G401 (cell line): ENCODE measurements at places on chromosomes 12 and 14.
A peak's percentile ranks its signal among the peaks of the same experiment; 100 is the strongest.

GRCh38 chr14:21534576-21534975 lies 8.4 kb upstream of the SALL2 start:
- DNase-seq: no peak

DNA sequence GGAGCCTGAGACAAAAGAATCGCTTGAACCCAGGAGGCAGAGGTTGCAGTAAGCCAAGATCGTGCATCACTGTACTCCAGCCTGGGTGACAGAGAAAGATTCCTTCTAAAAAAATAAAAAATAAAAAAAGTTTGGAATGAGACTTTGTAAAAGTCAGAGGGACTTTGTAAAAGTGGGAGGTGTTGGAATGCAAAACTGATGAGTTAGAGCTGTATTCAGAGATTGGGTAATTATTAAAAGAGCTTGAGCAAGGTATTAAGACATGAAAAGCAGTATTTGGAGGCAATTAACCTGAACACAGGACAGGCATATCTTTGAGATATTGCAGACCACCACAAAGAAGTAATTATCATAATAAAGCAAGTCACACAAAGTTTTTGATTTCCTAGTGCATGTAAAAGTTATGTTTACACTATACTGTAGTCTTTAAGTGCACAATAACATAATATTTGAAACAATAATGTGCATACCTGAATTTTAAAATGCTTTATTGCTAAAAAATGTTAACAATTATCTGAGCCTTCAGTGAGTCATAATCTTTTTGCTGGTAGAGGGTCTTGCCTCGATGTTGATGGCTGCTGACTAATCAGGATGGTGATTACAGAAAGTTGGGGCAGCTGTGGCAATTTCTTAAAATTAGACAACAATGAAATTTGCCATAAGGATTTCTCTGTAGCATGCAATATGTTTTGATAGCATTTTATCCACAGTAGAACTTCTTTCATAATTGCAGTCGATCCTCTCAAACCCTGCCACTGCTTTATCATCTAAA lies 33.1 kb downstream of the PHLDA1 start:
- DNase-seq: no peak

DNA sequence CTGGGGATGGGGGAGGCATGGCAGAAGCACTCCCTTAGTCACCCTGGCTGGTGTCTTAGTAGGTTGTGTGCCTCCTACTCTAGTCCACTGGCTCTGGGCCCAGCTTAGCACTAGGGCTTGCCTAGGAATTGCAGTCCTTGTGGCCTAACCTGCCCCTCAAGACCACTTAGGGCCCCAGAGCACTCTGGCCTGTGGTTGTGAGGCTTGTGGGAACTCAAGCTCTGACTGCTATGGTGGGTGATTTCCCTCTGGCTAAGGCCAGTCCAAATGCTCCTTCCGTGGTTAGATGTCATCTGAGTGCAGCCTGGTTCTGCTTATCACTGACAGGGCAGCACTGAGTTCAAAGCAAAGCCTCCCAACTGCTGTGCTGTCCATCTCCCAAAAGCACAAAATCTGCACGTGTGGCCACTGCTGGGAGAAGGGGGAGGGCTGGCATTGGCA lies 20.2 kb downstream of the FGD4 start:
- DNase-seq: no peak

DNA sequence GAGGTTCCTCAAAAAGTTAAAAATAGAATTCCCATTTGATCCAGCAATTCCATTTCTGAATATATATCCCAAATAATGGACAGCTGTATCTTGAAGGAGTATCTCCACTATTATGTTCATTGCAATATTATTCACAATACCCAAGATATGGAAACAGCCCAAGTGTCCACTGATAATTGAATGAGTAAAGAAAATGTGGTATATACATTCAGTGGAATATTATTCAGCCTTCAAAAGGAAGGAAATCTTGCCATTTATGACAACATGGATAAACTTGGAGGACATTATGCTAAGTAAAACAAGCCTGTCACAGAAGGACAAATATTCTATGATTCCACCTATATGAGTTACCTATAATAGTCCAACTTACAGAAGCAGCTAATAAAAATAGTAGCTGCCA lies 979.0 kb downstream of the SLC6A15 start:
- no peak for DNase-seq

DNA sequence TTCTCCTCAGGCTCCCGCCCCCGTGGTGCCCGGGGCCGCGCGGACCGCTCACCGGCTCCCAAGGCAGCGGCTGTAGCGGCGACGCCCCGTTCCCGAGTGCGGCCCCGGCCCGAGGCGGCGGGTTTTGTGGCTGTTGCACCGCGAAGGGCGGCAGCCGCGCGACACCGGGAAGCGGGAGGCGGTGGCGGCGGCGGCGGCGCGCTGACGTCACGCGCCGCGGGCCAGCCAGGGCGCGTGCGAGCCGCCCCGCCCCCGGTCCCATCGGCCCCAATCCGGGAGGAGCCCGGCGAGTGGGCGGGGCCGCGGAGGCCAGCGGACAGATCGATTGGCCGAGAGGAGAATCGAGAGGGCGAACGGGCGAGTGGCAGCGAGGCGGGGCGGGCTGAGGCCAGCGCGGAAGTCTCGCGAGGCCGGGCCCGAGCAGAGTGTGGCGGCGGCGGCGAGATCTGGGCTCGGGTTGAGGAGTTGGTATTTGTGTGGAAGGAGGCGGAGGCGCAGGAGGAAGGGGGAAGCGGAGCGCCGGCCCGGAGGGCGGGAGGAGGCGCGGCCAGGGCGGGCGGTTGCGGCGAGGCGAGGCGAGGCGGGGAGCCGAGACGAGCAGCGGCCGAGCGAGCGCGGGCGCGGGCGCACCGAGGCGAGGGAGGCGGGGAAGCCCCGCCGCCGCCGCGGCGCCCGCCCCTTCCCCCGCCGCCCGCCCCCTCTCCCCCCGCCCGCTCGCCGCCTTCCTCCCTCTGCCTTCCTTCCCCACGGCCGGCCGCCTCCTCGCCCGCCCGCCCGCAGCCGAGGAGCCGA lies at the start of gene YY1:
TSS of gene YY1 (plus strand) at position 726 of the 792 bp plus-strand sequence. CDS start 101 bp downstream, outside the sequence.
- peak; percentile 97 for DNase-seq

GRCh38 chr14:101865288-101865687 lies 99.1 kb upstream of the DYNC1H1 start:
- DNase-seq: no peak

DNA sequence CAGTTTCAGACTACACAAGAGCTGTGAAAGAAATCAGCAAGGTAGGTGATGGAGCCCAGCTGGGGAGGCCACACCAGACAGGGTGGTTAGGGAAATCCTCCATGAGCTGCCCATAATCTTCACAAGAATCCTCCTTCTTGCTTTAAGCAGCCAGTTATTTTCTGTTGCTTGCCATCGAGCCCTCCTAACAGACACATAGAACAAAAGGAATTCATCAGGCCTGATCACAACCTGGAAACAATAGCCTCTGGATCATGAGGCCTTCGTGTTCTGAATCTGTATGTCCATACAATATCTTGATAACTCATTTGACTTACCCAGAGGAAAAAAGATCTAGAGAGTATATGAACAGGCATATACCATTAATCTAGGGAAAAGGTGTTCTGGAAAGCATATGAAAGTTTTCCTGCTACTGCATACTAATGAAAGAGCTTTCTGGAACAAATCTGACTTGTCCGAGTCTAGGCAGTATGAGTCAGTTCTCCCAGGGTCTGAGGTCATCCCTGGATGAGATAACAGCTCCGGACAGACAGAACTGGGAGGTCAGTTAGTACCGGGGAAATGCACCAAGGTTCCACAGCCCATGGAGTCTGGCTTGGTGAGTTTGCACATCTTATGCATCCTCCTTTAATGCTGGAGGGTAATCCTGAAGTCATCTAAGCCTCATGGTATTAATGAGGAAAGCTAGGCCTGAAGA lies 52.8 kb upstream of the ELK3 start:
- DNase-seq: no peak

DNA sequence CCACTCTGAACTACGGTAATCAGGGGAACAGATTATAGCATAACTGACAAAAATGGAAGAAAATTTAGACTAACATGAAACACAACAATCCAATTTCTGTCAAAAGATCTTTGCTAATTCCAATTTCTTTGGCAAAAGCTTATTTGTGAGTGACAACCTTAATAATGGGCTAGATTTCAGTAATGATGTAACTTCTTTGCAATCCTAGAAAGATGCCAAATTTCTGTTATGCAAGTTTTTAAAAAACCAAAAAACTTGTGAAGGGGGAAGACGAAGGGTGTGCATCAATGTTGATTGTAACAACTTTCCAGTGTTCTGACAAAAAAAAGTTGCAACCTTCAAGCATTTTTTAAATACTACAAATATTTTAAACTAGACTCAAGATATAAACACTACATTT lies 59.9 kb downstream of the DICER1 start:
- DNase-seq: no peak

DNA sequence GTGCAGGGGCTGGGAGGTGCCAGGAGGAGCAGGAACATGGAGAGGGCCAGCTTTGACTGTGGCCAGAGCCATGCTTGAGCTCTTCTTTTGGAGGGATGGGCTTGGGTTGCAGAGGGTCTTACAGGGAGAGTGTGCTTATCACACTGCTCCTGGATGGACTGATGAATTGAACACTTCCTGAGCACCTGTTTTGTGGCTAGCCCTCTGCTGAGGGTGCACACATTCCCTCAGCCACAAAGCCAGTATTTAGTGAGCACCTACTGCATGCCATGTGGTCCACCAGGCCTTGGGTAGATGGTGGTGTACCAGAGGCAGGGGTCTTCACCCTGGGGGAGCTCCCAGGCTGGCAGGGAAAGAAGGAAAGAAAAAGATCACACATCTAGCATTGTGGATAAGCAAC lies 118.9 kb downstream of the SLC25A47 start:
- DNase-seq: no peak

- peak; percentile 6 for DNase-seq
Measured at GRCh38 chr12:103334466-103334865, 161.3 kb downstream of the C12orf42 start.

DNA sequence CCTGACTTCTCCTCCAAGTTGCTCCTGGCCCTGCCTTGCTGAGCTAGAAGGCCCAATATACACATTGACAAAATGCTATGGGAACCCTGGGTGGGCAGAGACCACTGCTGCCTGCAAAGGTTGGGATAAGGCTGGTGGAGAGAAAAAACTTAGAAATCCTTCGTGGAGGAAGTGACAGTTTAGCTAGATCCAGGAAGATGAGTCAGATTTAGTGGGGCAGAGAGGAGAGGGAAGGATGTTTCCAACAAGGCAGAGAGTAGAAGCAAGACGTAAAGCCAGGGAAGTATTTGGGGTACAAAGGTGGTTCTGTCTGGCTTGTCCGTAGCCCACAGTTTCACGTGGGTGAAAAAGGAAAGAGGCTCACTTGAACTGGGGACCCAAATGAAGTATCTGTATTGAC lies 69.0 kb upstream of the CLMN start:
- no peak for DNase-seq

- no peak for DNase-seq
Measured at GRCh38 chr12:55818140-55818728, 393 bp downstream of the ORMDL2 start.

GRCh38 chr14:93113678-93114067 lies 2.1 kb downstream of the ITPK1 start:
- peak; percentile 38 for DNase-seq

- no peak for DNase-seq
Measured at GRCh38 chr14:73145371-73145770, 9.1 kb downstream of the PSEN1 start.

GRCh38 chr12:102005256-102005655 lies 56.5 kb downstream of the WASHC3 start:
- no peak for DNase-seq

DNA sequence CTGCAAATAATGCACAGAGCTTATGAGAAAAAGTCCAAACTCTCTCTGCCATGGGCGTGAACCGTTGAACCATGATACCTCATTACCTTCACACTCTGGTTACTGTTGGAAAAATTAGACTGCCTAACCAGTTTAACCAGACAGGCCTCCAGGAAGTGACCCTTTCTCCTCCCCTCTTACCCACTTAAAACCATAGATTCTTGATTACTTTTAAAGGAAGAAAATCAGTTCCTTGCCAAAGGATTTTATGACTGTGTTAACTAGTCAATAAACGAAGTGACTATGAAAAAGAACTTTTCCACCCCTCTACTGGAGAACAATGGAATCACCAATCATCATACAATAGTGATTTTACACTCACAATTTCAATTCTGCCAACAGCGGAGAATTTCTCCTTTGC lies 254.0 kb upstream of the ATP2B1 start:
- no peak for DNase-seq

- no peak for DNase-seq
Measured at GRCh38 chr14:104178279-104178678, 39.9 kb downstream of the KIF26A start.

DNA sequence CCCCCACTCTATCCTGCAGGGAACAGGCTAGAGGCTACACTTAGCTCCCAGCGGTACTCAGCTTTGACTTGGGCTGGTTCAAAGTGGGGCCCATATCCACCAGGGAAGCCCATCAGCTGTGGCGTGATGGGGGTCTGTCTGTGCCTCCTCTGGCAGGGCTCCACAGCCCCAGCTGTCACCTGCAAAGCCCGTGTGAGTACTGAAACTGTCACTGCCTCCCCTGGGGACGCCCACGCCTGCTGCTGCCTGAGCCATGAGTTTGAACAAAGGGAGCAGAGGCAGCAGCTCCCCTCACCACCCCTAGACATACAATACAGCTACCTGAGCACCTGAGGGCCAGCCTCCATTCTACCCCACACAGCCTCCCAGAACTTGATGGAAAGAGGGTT lies 5.0 kb downstream of the REM2 start:
- DNase-seq: no peak

DNA sequence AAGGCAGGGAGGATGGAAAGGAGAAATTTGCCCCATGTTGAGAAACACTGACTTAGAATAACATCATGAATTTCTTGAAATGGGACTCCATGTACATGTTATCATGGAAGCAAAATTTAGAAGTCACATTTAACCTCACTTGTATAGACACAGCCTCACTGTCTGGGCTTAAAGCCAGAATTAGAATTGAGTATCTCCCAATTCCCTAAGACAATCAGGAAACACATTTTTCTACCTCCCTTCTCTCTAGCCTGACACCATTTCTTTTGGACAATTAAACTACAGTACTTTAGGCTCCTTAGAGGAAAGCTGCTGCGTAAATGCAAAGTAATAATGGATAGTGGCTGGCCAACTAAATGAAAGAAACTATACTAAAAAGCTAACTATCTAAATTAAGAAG lies 795.5 kb downstream of the C12orf50 start:
- DNase-seq: peak; percentile 55

DNA sequence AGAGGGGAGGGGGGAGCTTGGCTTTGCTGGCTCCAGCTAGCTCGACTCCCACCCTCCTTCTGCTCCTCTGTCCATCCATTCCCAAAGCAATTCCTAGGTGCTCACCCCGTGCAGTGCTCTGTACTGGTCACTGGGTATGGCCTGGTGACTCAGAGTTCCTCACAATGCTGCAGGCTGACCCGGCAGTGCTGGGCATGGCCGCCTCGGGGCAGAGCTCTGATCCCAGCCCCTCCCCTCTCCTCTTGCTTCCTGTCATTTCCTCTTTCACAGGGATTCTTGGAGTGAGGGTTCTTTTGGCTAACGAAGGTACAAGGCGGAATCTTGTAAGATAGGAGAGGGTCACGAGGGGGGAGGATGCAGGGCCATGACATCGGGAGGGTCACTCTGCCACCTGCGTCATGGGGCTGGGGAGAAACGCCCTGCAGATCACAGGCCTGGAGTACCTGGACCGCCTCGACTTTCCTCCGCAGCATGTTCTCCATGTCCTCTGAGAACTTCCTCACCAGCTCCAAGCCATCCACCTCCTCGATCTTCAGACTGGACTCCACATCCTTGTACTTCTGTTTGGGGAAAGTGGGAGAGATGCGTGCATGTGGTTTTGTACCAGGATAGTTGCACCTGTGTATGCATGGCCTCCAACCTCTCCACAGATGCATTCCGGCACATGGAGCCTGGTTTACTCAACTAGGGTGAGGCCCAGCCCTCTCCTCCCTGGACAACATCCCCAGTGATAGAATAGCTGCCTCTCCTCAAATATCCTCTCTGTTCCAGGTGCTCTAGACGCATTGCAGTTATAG lies 5.7 kb downstream of the CACNA2D4 start:
- no peak for DNase-seq

- peak; percentile 81 for DNase-seq
Measured at GRCh38 chr12:81758421-81759189, 545 bp downstream of the PPFIA2 start.
